ENCODE measurements at places on chromosomes 16 and 17.

- no peak for DNase-seq
Observed at GRCh38 chr16:79911660-79912059, 311.1 kb upstream of the MAF start.

DNA sequence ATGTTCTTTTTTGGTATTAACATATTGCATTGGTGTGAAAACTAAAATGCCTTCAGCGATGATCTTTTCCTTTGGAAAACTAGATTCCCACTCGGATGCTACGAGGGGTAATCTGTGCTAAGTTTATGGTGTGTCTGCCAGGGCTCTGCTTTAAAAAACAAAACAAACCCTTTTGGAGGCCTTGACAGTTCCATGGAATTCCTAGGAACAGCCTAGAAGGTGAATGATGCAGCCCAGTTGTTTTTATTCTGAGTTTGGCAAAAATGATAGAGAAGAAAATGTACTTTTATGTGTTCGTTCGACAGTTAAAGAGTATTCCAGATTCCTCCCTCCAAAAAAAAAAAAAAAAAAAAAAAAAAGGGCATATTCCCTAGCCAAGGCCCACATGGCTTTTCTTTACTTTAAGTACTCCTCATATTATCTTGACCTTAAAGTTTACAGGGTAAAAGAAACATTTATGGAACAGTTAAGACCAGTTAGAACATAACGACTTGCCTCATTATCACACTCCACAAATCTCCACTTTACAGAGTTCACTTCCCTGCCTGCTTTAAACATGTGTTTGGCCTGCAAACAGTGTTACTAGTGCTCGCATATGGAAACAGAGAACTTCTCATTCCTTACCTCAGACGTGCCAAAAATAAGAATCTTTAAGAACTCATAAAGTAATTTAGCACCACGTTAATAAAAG is 159.1 kb downstream of the WWOX start:
- no peak for DNase-seq

DNA sequence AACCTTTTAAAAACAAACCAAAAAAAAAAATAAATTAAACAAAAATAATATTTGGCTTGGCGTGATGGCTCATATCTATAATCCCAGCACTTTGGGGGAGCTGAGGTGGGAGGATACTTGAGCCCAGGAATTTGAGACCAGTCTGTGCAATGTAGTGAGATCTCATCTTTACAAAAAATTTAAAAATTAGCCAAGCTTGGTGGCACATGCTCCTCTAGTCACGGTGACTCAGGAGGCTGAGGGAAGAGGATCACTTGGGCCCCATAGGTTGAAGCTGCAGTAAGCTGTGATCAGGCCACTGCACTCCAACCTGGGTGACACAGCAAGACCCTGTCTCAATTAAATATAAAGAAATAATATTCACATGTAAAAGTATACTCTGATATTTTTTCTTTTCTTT is 12.2 kb downstream of the GNGT2 start:
- DNase-seq, result no peak

GRCh38 chr16:21663889-21664647 is at the start of gene OTOA:
TSS of gene OTOA (plus strand) at chr16:21663968. CDS start at chr16:21678515, 14,547 bp downstream.
- no peak for DNase-seq

GRCh38 chr16:14958323-14958600 is 16.6 kb upstream of the PDXDC1 start:
- no peak for DNase-seq

DNA sequence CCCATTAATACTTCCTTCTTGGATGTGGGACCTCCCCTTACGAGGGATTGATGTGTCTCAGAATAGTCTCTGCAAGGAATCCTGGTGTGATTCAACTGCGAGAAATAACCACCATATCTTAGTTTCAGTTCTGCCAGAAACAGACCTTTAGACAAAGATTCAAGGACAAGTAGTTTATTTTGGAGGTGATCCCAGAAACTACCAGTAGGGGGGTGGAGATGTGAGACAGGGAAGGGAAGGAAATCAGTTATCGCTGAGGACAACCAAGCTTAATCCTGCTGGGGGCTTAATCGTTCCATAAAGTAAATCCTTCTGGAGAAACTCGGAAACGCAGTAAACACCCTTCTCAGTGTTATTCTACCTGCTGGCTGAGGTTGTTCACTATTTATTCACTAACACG is 5.0 kb upstream of the SDR42E1 start:
- no peak for DNase-seq

Measured in stimulated activated CD4-positive, alpha-beta T cell treated with anti-CD3 and anti-CD28 coated beads, Interleukin-2, amount 100 ng/mL, for 48 hours (primary cell).